ENCODE measurements at places on chromosomes 11 and 22.

DNA sequence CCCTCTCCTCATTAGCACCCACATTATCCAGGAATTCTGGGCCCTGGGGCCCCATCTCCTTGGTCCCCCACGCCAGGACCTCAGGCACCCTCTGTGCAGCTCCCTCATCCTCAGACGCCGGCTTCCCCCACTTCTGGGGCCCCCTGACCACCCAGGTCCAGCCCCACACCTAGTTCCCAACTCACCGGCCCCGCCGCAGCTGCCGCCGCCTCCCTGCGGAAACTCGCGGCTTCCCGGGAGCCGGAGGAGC lies at the start of gene PCSK7:
Gene PCSK7, minus strand, starts transcription at position 232 of the 250 bp plus-strand sequence. CDS start 2,229 bp downstream, outside the sequence.
- DNase-seq, result no peak

- DNase-seq, result no peak
These were observed 142.6 kb upstream of the BLID start for GRCh38 chr11:122258446-122259194.

DNA sequence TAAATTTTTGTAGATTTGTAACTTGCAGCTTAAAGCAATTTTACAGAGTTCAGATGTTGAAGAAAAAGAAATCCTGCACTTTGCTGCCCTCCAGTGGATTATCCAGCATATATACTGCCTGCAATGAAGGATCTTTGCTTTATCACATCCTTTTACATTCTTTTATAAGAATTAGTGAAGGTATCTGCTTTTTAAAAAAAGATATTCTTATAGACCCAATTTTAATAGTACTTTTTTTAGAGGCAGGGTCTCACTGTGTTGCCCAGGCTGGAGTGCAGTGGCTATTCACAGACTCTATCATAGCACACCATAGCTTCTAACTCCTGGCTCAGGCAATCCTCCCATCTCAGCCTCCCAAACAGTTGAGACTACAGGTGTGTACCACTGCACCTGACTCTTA lies 60.7 kb downstream of the TTC17 start:
- DNase-seq, result no peak

DNA sequence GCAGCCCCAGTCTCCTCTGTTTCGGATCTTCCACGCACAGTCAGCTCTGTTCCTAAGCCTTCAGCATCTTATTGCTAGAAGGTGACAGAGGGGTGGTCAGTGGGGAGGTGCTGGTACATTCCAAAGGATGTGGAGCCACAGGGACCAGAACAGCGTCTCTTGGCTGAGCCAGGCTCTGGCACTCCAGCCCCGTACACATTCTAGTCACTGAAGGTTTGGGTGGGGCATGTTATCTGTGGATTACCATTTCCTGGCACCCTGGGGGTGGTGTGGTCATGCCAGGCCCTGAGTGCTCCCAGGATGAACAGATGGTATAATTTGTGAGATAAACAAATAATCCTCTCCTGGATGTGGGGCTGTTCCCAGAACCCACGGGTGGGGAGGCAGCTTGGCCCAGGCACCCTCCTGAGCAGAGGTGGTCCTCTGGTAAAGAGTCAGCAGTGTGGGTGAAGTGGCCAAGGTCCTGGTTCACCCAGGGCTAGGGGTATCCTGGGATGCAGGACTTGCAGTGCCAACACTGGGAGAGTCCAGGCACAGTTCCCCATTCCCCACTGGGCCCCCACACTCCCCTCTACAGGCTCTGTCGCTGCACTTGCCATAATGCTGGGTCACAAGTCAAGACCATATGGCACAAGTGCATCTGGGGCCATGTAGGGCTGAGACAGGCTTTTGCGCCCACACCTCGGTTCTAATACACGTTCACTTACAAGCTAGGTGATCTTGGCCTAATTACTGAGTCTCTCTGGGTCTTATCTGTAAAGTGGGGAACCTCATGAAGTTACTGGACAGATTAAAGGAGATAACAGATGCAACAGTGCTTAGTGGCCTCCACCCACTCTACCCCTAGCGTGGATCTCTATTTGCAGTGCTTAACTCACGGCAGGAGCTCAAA lies 33.0 kb downstream of the DKK3 start:
- no peak for DNase-seq

GRCh38 chr22:27108425-27109114 lies 451.2 kb downstream of the MIAT start:
- peak; percentile 60 for DNase-seq

- DNase-seq, result no peak
These were observed 39.8 kb downstream of the RELT start for GRCh38 chr11:73415854-73416615.

DNA sequence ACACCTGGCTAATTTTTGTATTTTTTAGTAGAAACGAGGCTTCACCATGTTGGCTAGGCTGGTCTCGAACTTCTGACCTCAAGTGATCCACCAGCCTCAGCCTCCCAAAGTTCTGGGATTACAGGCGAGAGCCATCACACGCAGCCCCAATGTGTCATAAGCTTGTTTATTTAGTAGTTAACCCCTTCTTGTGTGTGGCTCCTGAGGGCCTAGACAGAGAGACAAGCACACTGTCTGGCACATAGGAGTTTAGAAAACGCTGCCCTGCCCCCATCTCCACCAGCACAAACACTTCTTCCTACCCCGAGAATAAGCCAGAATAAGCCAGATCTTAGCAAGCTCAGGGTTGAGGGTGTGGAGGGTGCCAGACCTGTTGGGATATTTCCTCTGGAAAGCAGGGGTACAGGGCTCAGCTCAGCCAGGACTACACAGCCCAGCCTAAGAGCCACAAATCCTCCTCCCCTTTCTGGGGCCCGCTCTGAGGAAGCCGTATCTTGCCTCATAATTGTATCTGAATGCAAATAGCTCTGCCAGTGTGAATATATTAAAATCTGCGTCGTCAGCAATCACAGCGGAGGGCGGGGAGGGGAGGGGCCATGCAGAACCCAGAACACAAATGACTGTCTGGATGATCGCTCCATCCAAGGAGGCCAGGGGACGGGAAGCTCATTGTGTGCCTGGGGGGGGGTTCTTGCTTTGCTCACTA lies 247.3 kb downstream of the MN1 start:
- no peak for DNase-seq

GRCh38 chr11:110199184-110199981 lies 97.0 kb downstream of the RDX start:
- DNase-seq, result no peak

DNA sequence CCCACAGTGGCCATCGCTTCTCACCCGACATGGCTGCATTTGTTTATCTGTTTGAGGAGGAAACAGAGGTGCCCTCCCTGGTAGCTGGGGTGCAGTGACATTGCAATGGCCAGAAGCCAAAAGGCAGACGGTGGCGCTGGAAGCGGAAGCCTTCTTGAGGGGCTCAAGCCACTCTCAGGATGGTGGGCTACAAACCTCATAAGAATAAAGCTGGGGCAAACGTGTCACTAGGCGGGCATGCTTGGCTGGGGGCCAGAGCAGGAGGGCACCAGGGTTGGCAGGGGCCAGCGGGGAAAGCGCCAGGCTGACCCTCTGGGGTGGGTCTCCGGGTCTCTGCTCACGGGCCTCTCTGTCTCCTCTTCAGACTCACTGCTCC lies 12.6 kb downstream of the TNNT3 start:
- DNase-seq, result no peak

GRCh38 chr11:77027275-77027674 lies 6.9 kb upstream of the B3GNT6 start:
- DNase-seq, result no peak

- no peak for DNase-seq
These were observed 420.9 kb downstream of the METTL15 start for GRCh38 chr11:28529046-28529445.

DNA sequence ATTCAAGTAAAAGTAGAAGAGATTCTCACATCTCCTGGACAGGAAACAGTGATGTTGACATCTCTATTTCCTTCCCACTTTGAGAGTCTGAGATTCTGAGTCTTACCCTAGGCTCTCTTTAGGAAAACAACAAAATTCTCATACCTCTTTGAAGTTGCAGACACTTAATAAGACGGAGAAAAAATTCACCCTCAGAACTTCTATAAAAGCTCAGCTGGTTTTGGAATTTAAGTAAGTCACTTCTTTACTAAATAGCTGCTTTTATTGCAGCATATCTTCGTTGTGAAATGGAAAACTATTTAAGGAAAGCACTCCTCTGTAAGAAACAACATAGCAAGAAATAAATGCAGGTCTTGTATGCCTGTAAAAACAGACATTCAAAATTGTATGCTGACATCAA lies 79.1 kb downstream of the MSANTD4 start:
- no peak for DNase-seq

DNA sequence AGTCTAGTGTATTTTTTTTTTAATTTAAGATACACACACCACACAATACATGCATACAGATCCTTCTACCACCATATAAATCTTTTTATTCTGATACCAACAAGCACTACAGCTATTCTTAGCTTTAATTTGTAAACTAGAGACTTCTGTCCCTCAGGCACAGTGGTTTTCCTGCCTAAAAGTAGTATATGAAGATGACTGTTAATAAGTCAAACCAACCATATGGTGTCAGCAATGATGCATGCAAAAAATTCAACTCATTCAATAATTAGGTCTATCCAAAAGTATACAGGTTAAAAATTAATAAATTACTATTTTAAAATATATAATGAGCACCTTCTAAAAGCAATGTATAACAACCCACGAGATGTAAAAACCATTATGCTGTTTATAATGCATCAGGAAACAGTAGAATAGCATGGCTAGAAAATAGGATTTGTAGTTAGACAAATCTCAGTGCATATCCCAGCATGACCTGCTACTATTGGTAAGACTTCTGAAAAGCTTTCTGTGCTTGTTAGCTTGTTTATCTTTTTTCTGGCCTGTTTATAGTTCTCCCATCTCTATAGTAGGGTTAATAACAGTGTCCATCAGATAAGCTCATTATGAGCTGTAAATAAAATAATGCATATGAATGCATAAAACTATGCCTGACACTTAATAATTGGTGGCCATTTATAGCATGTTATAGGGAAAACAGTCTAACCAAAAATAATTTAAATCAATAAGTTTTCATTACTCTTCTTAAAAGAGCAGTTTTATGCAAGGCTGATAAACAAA lies 10.2 kb downstream of the RAB38 start:
- no peak for DNase-seq

GRCh38 chr22:24434471-24435322 lies 7.3 kb downstream of the ADORA2A start:
- DNase-seq, result no peak

All from breast epithelium (tissue), 4 donors.